ENCODE measurements at places on chromosomes 16 and 17. TPM values are rescaled to one million over a fixed set of nuclear protein-coding genes. Genes with fewer than 3 reads are reported as not detected.

Gene AKAP1
- total RNA-seq: 58.5 TPM

Gene SULT1A2
- total RNA-seq: 1.6 TPM

DNA sequence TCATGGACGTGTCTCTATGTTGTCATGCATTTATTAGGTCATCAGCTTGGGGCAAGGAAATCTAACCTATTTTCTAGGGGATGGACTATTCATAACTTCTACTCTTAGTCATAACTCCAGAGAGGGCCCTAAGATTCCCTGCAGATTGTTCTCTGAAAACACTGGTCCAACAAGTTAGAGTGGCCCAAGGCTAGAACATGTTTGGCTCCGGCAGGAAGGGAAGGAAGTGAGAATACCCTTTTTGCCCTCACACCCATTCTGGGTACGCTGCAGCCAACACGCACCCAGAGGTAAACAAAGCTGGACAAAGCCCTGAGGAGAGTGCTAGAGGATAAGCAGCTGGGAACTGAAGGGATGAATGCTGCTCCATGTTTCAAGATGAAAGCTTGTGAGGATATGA is 9.9 kb downstream of the C16orf86 start:
- no peak for DNase-seq

DNA sequence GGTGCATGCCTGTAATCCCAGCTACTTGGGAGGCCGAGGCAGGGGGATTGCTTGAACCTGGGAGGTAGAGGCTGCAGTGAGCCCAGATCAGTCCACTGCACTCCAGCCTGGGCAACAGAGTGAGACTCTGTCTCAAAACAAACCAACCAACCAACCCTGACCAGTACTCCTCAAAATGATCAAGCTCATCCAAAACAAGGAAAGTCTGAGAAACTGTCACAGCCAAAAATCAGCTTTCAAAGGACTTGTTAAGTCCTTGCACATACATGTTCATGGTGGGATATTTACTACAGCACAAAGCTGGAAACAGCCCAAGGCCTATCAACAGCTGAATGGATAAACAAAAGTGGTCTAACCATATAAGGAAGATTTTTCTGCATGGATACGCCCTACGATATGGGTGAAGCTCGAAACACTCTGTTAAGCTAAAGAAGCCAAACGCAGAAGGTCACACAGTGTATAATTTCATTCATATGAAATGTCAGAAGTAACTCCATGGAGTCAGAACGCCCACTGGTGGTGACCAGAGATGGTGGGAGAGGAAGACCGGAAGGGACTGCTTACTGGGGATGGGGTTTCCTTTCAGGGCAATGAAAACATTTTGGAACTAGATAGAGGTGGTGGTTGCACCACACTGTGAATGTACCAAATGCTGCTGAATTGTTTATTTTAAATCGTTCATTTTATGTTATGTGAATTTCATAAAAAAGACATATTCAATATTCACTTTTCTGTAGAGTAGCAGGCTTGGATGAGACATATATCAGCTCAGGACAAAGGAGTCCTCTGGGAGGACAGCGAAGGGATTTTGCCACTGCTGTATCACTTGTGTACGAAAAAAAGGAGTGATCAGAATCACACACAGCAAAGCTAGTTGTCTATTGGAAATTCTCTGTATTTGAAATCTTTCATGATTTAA is 17.7 kb downstream of the CCL17 start:
- DNase-seq: no peak

GRCh38 chr16:3596101-3596861 is 15.1 kb downstream of the SLX4 start:
- no peak for DNase-seq

- no peak for DNase-seq
Measured at GRCh38 chr17:17468217-17469010, 8.4 kb upstream of the MED9 start.

- no peak for DNase-seq
Measured at GRCh38 chr17:62975206-62975605, 9.2 kb downstream of the TANC2 start.

- no peak for DNase-seq
Measured at GRCh38 chr17:39225959-39226683, 376 bp upstream of the STAC2 start.

Data from liver (tissue), 10 donors.